ENCODE measurements at places on chromosomes 7 and 10. TPM values are rescaled to one million over a fixed set of nuclear protein-coding genes. Genes with fewer than 3 reads are reported as not detected.

- no peak for DNase-seq
These were observed 3.8 kb downstream of the DEPP1 start for GRCh38 chr10:44974628-44975430.

GRCh38 chr10:28113202-28113601, 114.3 kb upstream of the ODAD2 start:
- DNase-seq, result no peak

DNA sequence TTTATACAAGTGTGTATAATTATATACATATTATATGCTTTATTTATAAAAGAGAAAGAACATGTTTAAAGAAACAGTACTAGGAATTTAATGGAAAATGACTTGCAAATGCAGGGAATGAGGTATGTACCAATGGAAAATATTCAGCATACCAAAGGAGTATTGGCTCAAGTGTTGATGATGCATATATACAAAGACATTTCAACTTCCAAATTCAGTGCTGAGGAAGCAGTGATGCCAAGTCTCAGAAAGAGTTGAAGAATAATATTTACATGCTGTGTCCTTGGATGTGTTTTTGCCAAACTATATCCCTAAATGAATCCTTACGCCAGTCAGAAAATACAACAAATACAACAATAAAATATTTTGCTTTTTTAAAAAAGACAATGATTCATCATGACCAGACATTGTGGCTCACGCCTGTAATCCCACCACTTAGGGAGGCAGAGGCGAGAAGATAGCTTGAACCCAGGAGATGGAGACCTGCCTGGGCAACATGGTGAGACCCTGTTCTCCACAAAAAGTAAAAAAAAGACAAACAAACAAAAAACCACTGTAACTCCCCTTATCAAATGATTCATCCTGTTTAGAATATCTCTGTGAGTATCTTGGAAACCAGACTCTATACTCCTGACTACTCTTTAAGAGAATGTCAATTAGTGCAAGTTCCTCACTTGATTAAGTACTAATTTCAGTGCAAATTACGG, 157.2 kb downstream of the CHRM2 start:
- DNase-seq, result no peak

DNA sequence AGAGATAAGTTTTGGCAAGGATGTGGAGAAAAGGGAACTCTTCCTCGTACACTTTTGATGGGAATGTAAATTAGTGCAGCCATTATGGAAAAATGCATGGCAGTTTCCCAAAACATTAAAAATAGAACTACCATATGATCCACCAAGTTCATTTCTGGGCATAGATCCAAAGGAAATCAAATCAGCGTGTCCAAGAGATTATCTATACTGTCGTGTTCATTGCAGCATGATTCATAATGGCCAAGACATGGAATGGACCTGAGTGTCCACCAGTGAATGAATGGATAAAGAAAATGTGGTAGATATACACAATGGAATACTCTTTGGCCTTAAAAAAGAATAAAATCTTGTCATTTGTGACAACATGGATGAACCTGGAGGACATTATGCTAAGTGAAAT, 70.3 kb upstream of the RSU1 start:
- DNase-seq, result no peak

DNA sequence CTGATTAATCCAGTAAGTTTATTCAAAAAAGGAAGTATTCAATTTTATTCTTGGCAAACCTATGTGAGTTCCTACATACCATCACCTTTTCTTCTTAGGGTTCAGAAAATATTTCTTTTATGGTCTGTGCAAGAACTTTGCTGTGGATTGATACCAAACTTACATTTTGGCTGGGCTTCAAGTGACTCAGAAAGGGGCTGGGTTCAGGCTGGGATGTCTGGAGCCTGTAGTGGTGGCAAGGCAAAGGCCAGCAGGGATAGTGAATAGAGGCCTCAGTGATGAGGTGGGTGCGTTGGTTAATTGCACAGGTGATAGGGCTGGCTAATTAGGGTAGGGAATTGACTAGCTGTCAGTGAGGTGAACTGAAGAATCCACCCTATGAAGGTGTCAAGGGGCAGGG, 40.2 kb upstream of the ATXN7L1 start:
- DNase-seq, result no peak

- DNase-seq, result no peak
These were observed 22.6 kb downstream of the PALS2 start for GRCh38 chr7:24595671-24596418.

GRCh38 chr10:66931340-66931948, 5.6 kb downstream of the LRRTM3 start:
- DNase-seq, result no peak

DNA sequence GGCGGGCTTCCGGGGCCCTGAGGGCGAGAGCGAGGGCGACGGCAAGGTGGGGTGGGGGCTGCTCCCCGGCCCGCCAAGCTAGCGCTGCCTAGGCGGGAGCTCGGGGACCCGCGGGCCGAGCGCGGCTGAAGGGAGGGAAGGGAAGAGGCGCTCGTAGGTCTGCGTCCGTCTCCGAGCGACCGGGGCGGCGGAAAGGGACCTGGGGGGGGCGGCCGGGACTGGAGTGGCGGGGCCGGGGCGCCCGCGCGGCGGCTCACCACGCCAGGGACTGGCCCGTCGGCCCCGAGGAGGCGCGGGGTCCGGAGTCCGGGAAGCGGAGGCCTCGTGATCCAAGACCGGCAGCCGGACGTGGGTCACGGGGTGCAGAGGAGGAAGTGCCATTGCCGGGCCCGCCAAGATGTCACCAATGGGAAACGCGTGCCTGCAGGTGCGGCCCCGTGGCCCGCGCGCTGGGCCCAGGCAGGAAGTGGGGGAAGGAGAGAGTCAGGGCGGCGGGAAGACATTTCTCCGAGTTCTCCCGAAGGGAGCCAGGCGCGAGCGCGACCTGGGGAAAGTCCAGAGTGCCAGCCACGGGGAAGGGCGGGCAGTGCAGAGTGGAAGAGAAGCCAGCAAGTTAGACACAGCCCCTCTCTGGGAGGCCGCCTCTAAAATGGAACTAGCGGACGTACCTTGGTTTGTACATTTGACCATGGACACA, 11.9 kb downstream of the HNRNPF start:
- peak; percentile 69 for DNase-seq

- no peak for DNase-seq
These were observed 59.3 kb downstream of the DLG5 start for GRCh38 chr10:77867124-77867719.

DNA sequence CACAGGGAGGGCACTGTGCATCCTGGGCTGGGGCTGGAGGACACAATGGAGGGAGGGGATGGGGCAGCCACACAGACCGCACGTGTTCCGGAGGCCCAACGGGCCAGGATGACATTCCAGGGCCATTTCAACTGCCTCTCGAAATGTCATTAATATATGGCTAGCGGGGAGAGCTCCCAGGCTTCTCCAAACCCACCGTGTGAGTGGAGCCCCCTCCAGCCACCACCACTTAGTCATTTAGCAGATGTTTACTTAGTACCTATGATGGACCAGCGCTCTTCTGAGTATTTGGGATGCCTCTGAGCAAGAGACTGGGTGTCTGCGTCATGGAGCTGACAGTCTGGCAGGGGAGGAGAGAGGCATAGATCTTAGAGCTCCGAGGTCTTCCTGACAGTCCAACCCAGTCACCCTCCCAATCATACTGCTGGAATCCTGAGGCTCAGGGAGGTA, 107.3 kb downstream of the ZMIZ1 start:
- no peak for DNase-seq

DNA sequence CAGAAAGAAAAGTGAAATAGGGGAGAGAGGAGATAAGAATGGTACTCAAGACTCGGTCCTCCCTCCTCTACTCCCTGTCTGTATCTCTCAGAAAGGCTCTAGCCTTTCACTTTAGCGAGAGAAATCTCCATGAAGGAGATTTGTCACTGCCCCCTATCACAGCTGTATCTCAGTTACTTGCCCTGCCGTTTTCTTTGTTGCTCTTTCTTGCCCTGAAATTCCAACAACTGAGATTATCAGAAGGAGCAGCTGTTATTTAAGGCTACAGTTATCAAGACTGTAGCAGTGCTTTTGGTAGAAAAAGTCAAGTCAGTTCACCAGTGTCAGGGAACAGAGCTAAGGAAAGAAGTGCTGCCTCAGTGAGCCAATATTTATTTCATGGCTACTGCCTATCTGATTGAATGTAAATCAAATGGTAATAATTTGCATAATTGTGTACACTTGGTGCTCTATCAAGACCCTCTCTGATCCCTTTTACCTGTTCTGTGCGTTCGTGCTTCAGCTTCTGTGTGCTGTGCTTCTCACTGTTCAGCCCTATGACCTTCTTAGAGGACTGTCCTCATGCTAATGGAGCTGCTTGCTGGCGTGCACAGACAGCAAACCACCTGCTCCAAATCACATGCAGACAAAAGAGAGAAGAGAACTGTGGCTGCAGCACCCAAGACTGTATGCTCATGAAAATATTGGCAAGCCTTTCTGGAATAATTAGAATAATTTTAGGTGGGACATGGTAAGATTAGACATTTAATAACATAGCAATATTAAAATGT, 180.2 kb upstream of the FAM3C start:
- no peak for DNase-seq

DNA sequence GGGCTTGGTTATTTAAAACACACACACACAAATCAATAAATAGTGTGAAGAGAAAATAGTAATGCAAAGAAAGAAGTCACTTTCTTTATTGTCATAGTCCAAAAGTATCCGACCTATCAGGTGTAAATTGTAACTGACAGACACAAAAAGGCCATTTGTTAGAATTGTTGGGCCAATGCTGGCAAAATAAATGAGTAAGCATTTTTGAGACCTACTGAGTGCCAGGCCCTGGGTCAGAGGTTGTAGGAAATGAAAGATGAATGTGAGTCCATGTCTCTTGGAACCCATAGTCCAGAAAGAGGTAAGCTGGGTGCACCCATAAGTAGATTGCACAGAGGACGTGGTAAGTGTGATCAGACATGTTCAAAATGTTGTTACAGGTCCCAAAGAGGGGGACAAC, 13.5 kb upstream of the EGR2 start:
- DNase-seq, result no peak

- no peak for DNase-seq
These were observed 230.0 kb downstream of the PHF14 start for GRCh38 chr7:11203683-11204082.

DNA sequence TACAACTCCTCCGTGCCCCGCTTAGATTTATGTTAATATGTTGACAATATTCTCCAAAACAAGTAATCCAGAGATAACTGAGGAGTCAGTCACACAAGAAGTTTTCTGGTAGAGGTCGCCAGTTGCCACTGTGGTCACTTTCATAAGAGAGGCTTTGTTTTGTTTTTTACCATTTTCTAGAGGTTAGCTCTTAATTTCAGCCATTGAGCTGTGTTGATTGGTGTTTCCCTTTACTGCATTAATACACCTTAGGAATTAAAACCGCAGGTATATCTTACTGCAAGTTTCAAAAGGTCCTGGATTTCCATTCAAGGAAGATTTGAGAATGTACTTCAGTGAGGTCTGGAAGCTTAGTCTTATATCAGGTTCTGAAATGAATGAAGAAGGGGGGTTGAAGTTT, 3.5 kb downstream of the BMI1 start:
- no peak for DNase-seq

GRCh38 chr7:148814922-148815559, 69.0 kb downstream of the EZH2 start:
- no peak for DNase-seq

GRCh38 chr10:50613150-50613549, 10.6 kb downstream of the SGMS1 start:
- no peak for DNase-seq

DNA sequence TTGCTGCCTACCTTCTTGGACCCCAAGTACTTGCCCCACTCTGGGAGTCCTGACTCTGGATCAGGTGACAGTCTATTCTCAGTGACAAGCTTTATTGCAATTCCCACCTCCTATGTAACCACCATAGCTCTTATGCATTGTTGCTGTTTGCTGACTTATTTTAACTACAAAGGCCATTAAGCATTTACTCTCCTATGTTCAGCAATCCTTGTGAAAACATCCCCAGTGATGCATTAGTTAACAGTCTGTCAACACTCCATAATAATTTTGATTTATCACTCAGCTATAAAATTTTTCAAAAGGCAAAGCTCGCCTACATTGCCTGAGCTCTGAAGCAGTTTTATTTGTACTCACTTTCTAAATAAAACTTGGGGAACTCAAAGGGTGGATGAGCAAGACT, 871.8 kb upstream of the SORCS1 start:
- no peak for DNase-seq

- DNase-seq, result no peak
These were observed 35.2 kb downstream of the BMPER start for GRCh38 chr7:33940503-33940902.

- no peak for DNase-seq
These were observed 6.6 kb upstream of the WDFY4 start for GRCh38 chr10:48678041-48678440.

The SCIN gene
- 0.08 TPM for total RNA-seq

The TMEM140 gene
- total RNA-seq, result 27.7 TPM

The AKR1B1 gene
- 60.6 TPM for total RNA-seq

The FEZF1 gene
- total RNA-seq, result not detected

The CASTOR2 gene
- total RNA-seq, result 3.6 TPM

The HEPACAM2 gene
- not detected for total RNA-seq

The ZNF33A gene
- 25.9 TPM for total RNA-seq

The SLC25A40 gene
- 9.4 TPM for total RNA-seq

The NEBL gene
- total RNA-seq, result 0.22 TPM

The PILRA gene
- 5.3 TPM for total RNA-seq

Data from CD4-positive, alpha-beta T cell (primary cell).